ENCODE measurements at places on chromosomes 3 and 15.

DNA sequence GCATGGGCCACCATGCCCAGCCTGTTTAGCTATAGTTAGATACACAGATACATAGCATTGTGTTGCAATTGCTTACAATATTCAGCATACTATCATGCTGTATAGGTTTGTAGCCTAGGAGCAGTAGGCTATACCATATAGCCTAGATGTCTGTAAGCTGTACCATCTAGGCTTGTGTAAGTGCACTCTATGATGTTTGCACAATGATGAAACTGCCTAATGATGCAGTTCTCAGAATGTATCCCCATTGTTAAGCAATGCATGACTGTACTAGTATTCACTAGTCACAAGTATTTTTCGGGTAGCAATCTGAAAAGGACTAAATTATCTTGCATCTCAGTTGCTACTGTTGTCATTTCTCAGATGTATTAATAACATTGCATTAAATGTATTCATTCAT is 16.0 kb downstream of the PIGB start:
- H3K27ac ChIP-seq: peak overlapping the region; percentile 53
- peaks cover 2% of the 10 kb centered on the region for H3K36me3 ChIP-seq
- DNase-seq: no peak
- peaks cover 2% of the 10 kb centered on the region for H3K4me1 ChIP-seq

DNA sequence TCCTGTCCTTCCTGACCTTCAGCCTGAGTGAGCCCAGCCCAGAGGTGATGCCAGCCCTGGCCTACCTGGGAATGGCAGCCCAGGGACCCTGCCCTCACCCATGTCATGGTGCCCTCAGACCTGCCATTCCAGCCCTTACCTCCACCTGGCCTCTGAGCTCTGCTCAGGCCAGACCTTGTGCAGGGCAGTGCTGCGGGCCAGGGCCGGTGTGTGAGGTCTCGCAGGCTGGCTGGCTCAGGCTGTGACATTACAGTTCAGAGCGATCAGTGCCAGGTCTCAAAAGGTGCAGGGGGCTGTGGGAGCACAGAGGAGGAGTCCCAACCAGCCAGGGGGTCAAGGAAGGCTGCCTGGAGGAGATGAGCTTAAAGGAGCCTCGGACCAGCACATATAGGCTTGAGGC is 6.4 kb upstream of the CPLX3 start:
- H3K4me3 ChIP-seq: no peak overlapping the region
- peaks cover 4% of the 10 kb centered on the region for H3K36me3 ChIP-seq
- DNase-seq: no peak
- no peak overlapping the region for H3K27ac ChIP-seq
- peaks cover 8% of the 10 kb centered on the region for H3K27me3 ChIP-seq

DNA sequence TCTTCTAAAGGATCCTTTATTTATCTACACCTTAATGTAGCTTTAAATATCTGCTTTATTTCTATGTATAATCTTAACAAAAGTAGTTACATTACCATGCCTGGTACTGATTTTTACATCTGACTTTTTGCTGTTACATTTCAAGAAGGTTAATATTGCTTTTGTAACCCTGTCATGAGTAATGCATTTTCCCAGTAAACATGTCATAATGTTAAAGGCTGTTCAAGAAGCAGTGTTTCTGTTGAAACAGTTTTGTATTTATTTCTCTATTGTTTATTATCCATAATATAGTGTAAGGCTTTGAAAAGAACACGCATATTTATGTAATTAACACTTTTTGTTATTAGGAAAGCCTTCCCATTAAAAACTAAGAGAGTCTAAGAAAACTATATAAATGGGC is 98.5 kb upstream of the SOX2 start:
- H3K4me1 ChIP-seq: no peaks in the 10 kb centered on the region
- no peaks in the 10 kb centered on the region for H3K36me3 ChIP-seq
- no peak overlapping the region for H3K27ac ChIP-seq
- no peaks in the 10 kb centered on the region for H3K27me3 ChIP-seq

GRCh38 chr3:123258359-123258758 is 56.6 kb downstream of the SEC22A start:
- peak overlapping the region; percentile 24 for H3K27ac ChIP-seq
- H3K4me1 ChIP-seq: peaks cover 10% of the 10 kb centered on the region
- no peaks in the 10 kb centered on the region for H3K27me3 ChIP-seq
- no peak for DNase-seq
- peaks cover 8% of the 10 kb centered on the region for H3K36me3 ChIP-seq

GRCh38 chr3:155007729-155008128 is 72.4 kb upstream of the MME start:
- no peaks in the 10 kb centered on the region for H3K36me3 ChIP-seq
- no peak overlapping the region for H3K4me3 ChIP-seq
- DNase-seq: no peak
- H3K27me3 ChIP-seq: no peaks in the 10 kb centered on the region

- no peaks in the 10 kb centered on the region for H3K36me3 ChIP-seq
- no peaks in the 10 kb centered on the region for H3K4me1 ChIP-seq
- no peaks in the 10 kb centered on the region for H3K27me3 ChIP-seq
- no peak for DNase-seq
- H3K4me3 ChIP-seq: no peak overlapping the region
Measured at GRCh38 chr3:144831955-144832716, 860.5 kb downstream of the DIPK2A start.

GRCh38 chr15:77025941-77026411 is 31.1 kb downstream of the PSTPIP1 start:
- no peak for DNase-seq
- peaks cover 2% of the 10 kb centered on the region for H3K36me3 ChIP-seq
- H3K4me1 ChIP-seq: peaks cover 33% of the 10 kb centered on the region
- H3K27me3 ChIP-seq: no peaks in the 10 kb centered on the region

GRCh38 chr15:72535911-72536310 is 61.8 kb downstream of the ARIH1 start:
- H3K4me3 ChIP-seq: no peak overlapping the region
- no peak for DNase-seq
- no peak overlapping the region for H3K27ac ChIP-seq

All from T-helper 17 cell (primary cell).